Right lung (tissue), 10 donors: ENCODE measurements at places on chromosomes 2 and 18. TPM values are rescaled to one million over a fixed set of nuclear protein-coding genes. Genes with fewer than 3 reads are reported as not detected.

CEBPZ gene
- polyA plus RNA-seq, result 63.0 TPM

TLX2 gene
- 0.14 TPM for polyA plus RNA-seq

NEB gene
- 47.5 TPM for polyA plus RNA-seq

MOGAT1 gene
- not detected for polyA plus RNA-seq

SP110 gene
- polyA plus RNA-seq, result 37.1 TPM
